SJSA1 (cell line): ENCODE measurements at places on chromosomes 12 and 14.

DNA sequence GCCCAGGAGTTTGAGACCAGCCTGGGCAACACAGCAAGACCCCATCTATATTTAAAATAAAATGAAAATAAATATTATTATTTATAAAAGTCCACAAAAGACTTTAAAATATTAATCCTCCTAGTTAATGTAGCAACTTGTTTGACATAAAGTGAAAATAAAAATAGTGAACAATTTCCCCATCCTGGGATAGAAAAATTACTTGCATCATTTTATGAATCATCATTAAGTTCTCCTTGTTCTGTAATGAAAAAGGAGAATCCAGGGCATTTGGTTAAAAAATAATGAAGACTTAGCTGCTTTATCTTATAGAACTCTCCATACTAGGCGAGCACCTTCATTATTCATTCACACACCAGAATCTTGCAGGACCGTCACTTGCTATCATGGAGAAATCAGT is 66.1 kb downstream of the ELK3 start:
- H3K4me1 ChIP-seq: peaks cover 22% of the 10 kb centered on the region
- no peaks in the 10 kb centered on the region for H3K27me3 ChIP-seq
- no peak overlapping the region for H3K4me3 ChIP-seq
- peaks cover 50% of the 10 kb centered on the region for H3K36me3 ChIP-seq

DNA sequence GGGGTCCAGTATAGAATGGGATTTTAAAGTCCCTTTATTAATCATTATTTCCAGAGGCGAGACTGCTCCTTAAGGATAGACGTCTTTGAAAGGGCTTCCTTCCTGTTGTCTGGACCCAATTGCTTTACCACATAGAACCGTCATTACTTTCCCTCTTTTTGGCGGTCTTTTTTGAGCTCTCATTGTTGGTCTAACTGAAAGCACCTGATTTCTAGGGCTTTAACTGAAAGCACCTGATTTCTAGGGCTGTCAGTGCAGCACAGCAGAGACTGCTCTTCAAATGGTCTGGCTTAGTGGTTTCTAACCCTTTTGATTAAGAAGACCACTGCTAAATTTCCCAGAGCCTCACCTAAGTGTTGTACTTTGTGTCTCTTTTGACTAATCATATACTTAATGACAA is 95.8 kb downstream of the PRKCH start:
- peaks cover 16% of the 10 kb centered on the region for H3K4me1 ChIP-seq
- H3K36me3 ChIP-seq: no peaks in the 10 kb centered on the region
- H3K27ac ChIP-seq: no peak overlapping the region
- no peak for DNase-seq
- no peak overlapping the region for H3K4me3 ChIP-seq

DNA sequence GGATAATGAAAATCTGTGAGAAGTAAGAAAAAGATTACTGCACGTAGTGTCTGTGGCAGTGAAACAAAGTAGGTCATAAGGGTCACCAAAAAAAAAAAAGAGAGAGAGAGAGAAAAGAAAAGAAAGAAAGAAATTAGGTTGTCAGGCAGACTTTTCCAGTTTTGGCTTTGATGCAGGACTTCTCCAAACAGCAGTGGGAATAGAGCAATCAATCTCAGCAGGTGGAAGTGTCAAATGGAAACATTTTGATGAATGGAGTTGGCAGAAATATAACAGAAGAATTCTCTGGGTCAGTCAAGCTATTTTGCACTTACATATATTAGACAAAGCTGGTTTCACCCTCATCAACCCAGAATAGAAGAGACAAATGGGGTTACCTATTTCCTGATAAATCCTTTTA is 745.8 kb downstream of the SLC6A15 start:
- H3K27me3 ChIP-seq: no peaks in the 10 kb centered on the region
- no peak overlapping the region for H3K4me3 ChIP-seq
- no peaks in the 10 kb centered on the region for H3K36me3 ChIP-seq
- DNase-seq: no peak
- no peak overlapping the region for H3K27ac ChIP-seq
- H3K4me1 ChIP-seq: no peaks in the 10 kb centered on the region

GRCh38 chr14:72808564-72808963 is 85.3 kb downstream of the DPF3 start:
- no peaks in the 10 kb centered on the region for H3K27me3 ChIP-seq
- no peak overlapping the region for H3K4me3 ChIP-seq
- H3K36me3 ChIP-seq: no peaks in the 10 kb centered on the region
- no peak for DNase-seq
- no peak overlapping the region for H3K27ac ChIP-seq

- no peaks in the 10 kb centered on the region for H3K4me1 ChIP-seq
- 0 out of 2 replicates have a peak, but pooled peaks cover 2% of the 10 kb centered on the region for H3K36me3 ChIP-seq
- no peaks in the 10 kb centered on the region for H3K27me3 ChIP-seq
- no peak overlapping the region for H3K4me3 ChIP-seq
- no peak for DNase-seq
- H3K27ac ChIP-seq: no peak overlapping the region
These were observed 67.1 kb downstream of the BLTP3B start for GRCh38 chr12:100075598-100075997.

DNA sequence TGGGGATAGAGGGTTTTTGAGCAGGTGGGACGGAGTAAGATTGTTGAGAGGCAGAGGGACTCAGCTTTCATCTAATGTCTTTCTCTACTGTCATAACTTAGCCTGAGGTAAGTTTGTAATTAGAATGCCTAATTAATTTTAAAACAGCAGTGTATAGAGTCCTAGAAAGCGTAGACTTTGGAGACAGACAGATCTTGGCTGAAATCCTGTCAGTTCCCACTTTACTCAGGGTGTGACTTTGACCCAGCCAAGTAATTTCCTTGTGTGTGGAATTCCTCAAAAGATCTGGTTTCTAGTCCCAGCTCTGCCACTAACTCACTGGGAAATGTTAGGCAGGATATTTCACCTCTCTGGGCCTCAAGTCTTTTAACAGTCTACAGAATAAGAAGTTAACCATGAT is 74.3 kb downstream of the SLC25A21 start:
- no peaks in the 10 kb centered on the region for H3K4me1 ChIP-seq
- no peak for DNase-seq
- H3K27ac ChIP-seq: no peak overlapping the region
- H3K36me3 ChIP-seq: no peaks in the 10 kb centered on the region

GRCh38 chr12:107311682-107312081 is 218.3 kb upstream of the CRY1 start:
- peaks cover 38% of the 10 kb centered on the region for H3K27me3 ChIP-seq
- H3K36me3 ChIP-seq: no peaks in the 10 kb centered on the region
- H3K27ac ChIP-seq: no peak overlapping the region
- DNase-seq: no peak
- H3K4me3 ChIP-seq: no peak overlapping the region

DNA sequence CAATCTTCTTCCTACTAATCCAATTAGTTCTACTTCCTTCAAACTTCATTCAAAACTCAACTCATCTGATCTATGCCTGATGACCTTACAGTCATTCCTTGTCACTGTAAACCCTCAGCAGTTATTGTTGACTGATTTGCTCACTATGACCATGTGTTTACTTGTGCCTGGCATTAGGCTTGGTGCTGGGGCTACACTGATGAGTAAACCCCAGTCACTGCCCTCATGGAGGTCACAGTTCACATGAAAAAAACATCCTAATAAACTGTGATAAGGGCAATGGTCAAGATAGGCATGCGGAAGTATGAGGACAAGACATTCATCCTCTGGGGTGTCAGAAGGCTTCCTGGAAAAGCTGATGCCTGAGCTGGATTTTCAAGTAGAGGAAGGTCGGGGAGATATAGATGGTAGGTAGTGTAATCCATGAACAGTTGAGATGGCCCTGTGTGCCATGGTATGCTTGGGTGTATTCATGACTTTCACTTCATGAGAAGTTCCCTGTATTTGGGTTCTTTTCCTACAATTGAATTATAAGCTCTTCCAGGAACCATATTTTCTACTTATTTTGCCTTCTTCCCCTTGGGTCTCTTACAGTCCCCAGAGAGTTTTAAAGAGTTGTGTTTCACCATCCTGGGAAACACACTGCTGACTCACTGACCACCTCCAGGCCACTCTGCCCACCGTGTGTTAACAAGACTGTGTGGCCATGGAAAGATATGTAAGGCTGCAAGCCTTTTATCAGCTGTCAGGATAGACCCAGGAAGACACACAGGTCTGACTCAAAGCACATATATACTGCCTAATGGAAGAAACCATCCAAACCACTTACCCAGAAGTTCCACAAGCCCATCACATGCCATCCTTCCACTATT is 38.7 kb upstream of the DUSP6 start:
- H3K27ac ChIP-seq: peak overlapping the region; percentile 69
- H3K36me3 ChIP-seq: no peaks in the 10 kb centered on the region
- H3K4me1 ChIP-seq: peaks cover 24% of the 10 kb centered on the region
- DNase-seq: peak; percentile 66
- H3K4me3 ChIP-seq: no peak overlapping the region

GRCh38 chr14:71212093-71212492 is 304.8 kb downstream of the PCNX1 start:
- no peak for DNase-seq
- no peaks in the 10 kb centered on the region for H3K36me3 ChIP-seq
- no peak overlapping the region for H3K27ac ChIP-seq
- H3K4me1 ChIP-seq: no peaks in the 10 kb centered on the region
- no peaks in the 10 kb centered on the region for H3K27me3 ChIP-seq

- H3K4me1 ChIP-seq: no peaks in the 10 kb centered on the region
- no peaks in the 10 kb centered on the region for H3K36me3 ChIP-seq
- no peaks in the 10 kb centered on the region for H3K27me3 ChIP-seq
- no peak overlapping the region for H3K27ac ChIP-seq
These were observed 50.6 kb downstream of the OTX2 start for GRCh38 chr14:56759633-56760032.

- no peaks in the 10 kb centered on the region for H3K36me3 ChIP-seq
- no peaks in the 10 kb centered on the region for H3K27me3 ChIP-seq
- no peak overlapping the region for H3K4me3 ChIP-seq
These were observed 56.2 kb downstream of the TTC7B start for GRCh38 chr14:90760078-90760444.

GRCh38 chr12:39440781-39441180 is 2.1 kb downstream of the KIF21A start:
- H3K4me1 ChIP-seq: peaks cover 15% of the 10 kb centered on the region
- DNase-seq: no peak
- H3K27ac ChIP-seq: no peak overlapping the region
- no peaks in the 10 kb centered on the region for H3K36me3 ChIP-seq
- H3K4me3 ChIP-seq: no peak overlapping the region

DNA sequence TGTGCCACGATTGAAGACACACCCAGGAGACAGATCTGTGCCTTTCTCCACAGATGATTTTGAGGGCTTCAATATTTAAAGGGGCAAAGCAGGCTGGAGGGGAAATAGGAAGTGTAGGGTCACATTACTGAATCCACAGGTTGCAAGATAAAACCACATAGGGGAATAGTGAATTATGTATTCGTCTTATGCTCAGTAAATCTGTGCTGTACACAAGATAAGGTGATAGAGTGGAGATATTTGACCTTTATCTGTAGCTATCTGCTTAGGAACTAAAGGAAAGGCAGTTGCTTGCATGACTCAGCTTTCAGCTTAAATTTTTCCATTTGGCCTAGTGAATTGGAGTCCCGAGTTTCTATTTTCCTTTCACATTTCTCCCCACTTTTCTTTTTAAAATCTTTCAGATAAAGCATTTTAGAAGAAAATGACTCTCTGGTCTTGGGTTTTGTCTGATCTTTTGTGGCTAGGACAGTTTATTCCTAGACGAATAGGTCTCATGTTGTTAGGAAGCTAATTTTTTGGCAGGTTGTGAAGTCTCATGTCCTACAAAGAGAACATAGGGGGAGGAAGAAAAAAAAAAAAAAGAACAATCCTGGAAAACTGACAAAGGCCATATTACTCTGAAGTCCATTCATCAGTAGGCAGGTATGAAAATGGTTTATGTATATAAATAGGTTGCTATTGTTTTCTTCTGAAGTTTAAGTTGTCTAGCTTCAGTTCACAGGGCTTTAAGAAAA is 55.4 kb downstream of the FBXO33 start:
- no peaks in the 10 kb centered on the region for H3K36me3 ChIP-seq
- no peak overlapping the region for H3K4me3 ChIP-seq
- peak overlapping the region; percentile 59 for H3K27ac ChIP-seq
- peak; percentile 36 for DNase-seq

GRCh38 chr12:39275846-39276245 is 167.1 kb downstream of the KIF21A start:
- H3K27ac ChIP-seq: no peak overlapping the region
- no peak overlapping the region for H3K4me3 ChIP-seq
- H3K36me3 ChIP-seq: no peaks in the 10 kb centered on the region
- H3K27me3 ChIP-seq: no peaks in the 10 kb centered on the region
- DNase-seq: no peak

- H3K4me1 ChIP-seq: no peaks in the 10 kb centered on the region
- H3K27me3 ChIP-seq: no peaks in the 10 kb centered on the region
- H3K4me3 ChIP-seq: no peak overlapping the region
- H3K36me3 ChIP-seq: no peaks in the 10 kb centered on the region
- H3K27ac ChIP-seq: no peak overlapping the region
- no peak for DNase-seq
These were observed 188.5 kb downstream of the CCDC91 start for GRCh38 chr12:28378736-28379135.

- H3K27ac ChIP-seq: no peak overlapping the region
- H3K4me1 ChIP-seq: no peaks in the 10 kb centered on the region
- no peaks in the 10 kb centered on the region for H3K36me3 ChIP-seq
- no peak overlapping the region for H3K4me3 ChIP-seq
- 0 out of 2 replicates have a peak, but pooled peaks cover 3% of the 10 kb centered on the region for H3K27me3 ChIP-seq
- DNase-seq: no peak
These were observed 14.0 kb upstream of the MUCL1 start for GRCh38 chr12:54840244-54840865.

- H3K4me3 ChIP-seq: no peak overlapping the region
- no peak for DNase-seq
- no peaks in the 10 kb centered on the region for H3K4me1 ChIP-seq
- H3K27me3 ChIP-seq: no peaks in the 10 kb centered on the region
- no peak overlapping the region for H3K27ac ChIP-seq
- no peaks in the 10 kb centered on the region for H3K36me3 ChIP-seq
These were observed 868.2 kb downstream of the C12orf50 start for GRCh38 chr12:87160848-87161601.
